ENCODE measurements at places on chromosomes 1 and 21. TPM values are rescaled to one million over a fixed set of nuclear protein-coding genes. Genes with fewer than 3 reads are reported as not detected.

Gene LAD1
- 0.10 TPM for total RNA-seq

Gene ANGPTL7
- not detected for total RNA-seq

Gene B4GALT3
- 28.6 TPM for total RNA-seq

Gene FAM72D
- total RNA-seq = 12.8 TPM

Gene CELA3A
- total RNA-seq = 5.9 TPM

Gene ARTN
- total RNA-seq = 0.49 TPM

Gene CHIA
- not detected for total RNA-seq

Gene VN1R5
- total RNA-seq = not detected

Gene SLX9
- total RNA-seq = 50.9 TPM

Gene MR1
- 3.9 TPM for total RNA-seq

Gene TLR5
- 0.21 TPM for total RNA-seq

Gene ANGPTL3
- not detected for total RNA-seq

GRCh38 chr1:109750241-109750882 lies 9.5 kb upstream of the GSTM3 start:
- H3K27me3 ChIP-seq = no peaks in the 10 kb centered on the region
- H3K27ac ChIP-seq = no peak overlapping the region
- no peaks in the 10 kb centered on the region for H3K36me3 ChIP-seq
- H3K4me3 ChIP-seq = no peak overlapping the region
- no peak for DNase-seq

- no peaks in the 10 kb centered on the region for H3K36me3 ChIP-seq
- no peaks in the 10 kb centered on the region for H3K4me1 ChIP-seq
- no peak overlapping the region for H3K27ac ChIP-seq
These were observed 1.4 kb upstream of the CFH start for GRCh38 chr1:196650403-196650802.

- no peak overlapping the region for H3K4me3 ChIP-seq
- no peak overlapping the region for H3K27ac ChIP-seq
- no peaks in the 10 kb centered on the region for H3K4me1 ChIP-seq
- H3K27me3 ChIP-seq = peaks cover 3% of the 10 kb centered on the region
- no peak for DNase-seq
These were observed 758 bp upstream of the HUNK start for GRCh38 chr21:31872072-31872451.

GRCh38 chr1:97423403-97423802 lies 497.4 kb downstream of the DPYD start:
- no peaks in the 10 kb centered on the region for H3K36me3 ChIP-seq
- H3K4me3 ChIP-seq = no peak overlapping the region
- H3K27ac ChIP-seq = no peak overlapping the region
- no peaks in the 10 kb centered on the region for H3K27me3 ChIP-seq
- no peak for DNase-seq

DNA sequence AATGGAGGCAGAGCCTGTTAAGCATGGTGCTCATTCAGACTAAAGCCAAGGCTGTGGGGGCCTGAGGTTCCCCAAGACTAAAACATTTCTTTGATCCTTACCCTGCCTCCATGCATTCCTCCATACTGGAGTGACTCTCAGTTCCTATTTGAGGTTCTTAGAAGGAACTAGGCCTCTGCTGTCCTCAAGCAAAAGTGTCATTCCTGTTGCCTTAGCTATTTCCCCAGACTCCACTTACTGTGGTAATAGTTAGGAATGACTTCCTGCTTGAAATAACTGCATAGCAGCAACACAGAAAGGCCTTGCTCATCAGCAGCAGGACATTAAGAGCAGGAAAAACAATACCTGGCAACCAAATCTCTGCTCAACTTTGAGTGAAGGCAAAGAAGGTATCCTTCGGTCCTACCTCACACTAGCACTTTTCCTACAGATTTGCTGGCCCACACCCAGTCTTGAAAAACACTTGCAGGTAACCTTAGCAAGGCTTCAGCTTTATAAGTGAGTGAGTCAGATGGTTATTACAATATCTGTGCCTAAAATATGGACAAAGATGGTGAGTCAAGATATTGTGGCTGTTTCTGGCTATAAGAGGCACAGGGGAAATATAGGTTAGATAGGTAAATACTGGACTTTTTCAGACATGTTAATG lies 14.8 kb downstream of the LRRC41 start:
- H3K27ac ChIP-seq = no peak overlapping the region
- H3K27me3 ChIP-seq = no peaks in the 10 kb centered on the region
- H3K4me1 ChIP-seq = no peaks in the 10 kb centered on the region
- peaks cover 3% of the 10 kb centered on the region for H3K36me3 ChIP-seq
- H3K4me3 ChIP-seq = no peak overlapping the region

DNA sequence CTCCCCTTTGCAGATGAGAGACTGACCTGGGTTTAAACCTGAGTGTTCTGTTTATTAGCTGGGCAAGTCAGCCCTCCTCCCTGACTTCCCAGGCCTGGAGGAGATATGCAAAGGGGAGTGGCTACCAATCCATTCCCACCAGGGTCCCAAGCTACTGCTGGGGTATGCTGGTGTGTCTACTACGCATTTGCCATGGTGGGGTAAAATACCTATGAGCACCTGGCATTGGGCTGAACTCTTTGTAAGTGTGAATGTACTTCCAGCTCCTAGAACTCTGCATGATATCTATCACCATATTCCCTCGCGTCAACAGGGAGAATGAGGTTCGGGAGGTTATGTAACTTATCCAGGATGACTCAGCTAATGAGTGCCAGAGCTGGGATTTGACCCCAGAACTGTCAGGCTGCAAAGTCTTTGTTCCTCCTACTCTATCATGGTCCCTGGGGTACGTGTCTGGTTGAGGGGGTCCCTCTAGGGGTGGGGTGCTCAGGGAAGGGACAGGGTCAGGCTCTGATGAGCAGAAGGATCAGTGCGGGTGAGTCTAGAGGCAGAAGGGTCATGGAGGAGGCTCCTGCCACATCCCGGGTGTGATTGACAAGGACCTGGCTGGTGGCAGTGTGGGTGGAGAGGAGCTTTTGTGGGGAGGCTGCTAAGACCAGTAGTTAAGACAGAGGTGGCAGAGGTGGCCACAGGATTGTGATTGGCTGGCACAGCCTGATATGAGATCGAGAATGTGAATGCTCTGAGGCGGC lies 16.7 kb downstream of the AMPD2 start:
- no peaks in the 10 kb centered on the region for H3K27me3 ChIP-seq
- H3K4me3 ChIP-seq = no peak overlapping the region
- no peaks in the 10 kb centered on the region for H3K36me3 ChIP-seq
- no peaks in the 10 kb centered on the region for H3K4me1 ChIP-seq
- peak overlapping the region; percentile 17 for H3K27ac ChIP-seq
- no peak for DNase-seq

GRCh38 chr1:19055701-19056100 lies 99.2 kb upstream of the IFFO2 start:
- no peak for DNase-seq
- H3K4me1 ChIP-seq = peaks cover 23% of the 10 kb centered on the region
- no peak overlapping the region for H3K4me3 ChIP-seq
- H3K27me3 ChIP-seq = no peaks in the 10 kb centered on the region

DNA sequence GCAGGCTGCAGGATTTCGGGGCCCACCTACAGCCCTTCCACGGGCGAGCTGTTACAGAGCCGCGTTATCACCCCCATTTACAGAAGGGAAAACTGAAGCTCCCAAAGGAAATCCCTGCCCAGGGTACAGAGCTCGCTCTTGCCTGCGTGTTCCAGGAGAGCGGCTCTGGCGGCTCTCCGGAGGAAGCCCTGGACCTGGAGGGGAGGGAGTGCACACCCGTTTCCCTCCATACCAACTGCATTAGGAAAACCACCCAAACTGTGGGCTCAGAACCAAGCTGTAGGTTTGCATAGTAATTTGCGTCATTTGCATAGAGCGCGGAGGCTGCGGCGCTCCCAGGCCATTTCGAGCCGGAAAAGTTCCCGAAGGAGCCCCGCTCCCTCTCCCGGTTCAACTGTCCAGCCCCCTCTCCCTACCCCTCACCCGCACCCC lies 24.7 kb upstream of the ADGRB2 start:
- no peaks in the 10 kb centered on the region for H3K27me3 ChIP-seq
- peak overlapping the region; percentile 86 for H3K27ac ChIP-seq
- peak overlapping the region; percentile 88 for H3K4me3 ChIP-seq
- DNase-seq = no peak
- H3K36me3 ChIP-seq = no peaks in the 10 kb centered on the region

DNA sequence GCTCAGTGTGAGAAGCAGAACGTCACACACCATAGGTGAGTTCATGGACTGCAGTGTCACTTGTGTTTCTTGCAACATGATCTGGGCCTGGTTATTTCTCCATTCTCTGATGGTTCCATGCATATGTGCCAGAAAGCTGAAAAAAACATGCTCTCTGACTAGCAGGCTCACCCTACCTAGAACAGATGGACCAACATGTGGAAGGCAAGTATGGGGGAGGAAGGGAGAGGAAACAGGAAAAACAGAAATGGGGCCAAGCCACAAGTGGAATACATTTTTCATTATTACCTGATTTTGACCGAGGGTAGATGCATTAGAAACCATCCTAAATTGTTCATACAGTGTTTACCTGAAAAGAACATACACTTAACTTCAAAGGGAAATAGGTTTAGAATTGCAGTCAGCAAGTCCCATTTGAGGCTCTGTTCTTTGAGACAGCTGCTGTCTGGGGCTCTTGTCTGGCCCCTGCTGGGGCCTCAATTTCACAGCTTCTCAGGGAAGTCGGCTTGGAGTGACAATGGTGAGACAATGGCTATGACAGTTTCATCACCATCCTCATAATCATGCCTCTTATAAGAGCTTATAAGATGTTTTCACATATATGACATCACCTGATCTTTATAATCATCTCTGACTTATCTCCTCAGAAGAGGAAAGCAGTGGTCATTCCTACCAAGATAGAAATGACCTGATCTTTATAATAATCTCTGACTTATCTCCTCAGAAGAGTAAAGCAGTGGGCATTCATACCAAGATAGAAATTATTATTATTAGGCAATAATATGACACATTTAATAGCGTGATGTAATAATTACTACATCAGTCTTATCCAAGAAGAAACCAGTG lies 327.3 kb downstream of the SIPA1L2 start:
- DNase-seq = no peak
- H3K36me3 ChIP-seq = no peaks in the 10 kb centered on the region
- H3K27me3 ChIP-seq = no peaks in the 10 kb centered on the region
- H3K4me1 ChIP-seq = no peaks in the 10 kb centered on the region
- H3K27ac ChIP-seq = no peak overlapping the region

GRCh38 chr1:225652729-225653462 lies at the start of gene ENAH:
TSS of gene ENAH (minus strand) at chr1:225653123. CDS start at chr1:225652690, 433 bp downstream.
- peak within 1 kb of the TSS; percentile 89 for H3K4me3 ChIP-seq
- peaks cover 55% of the 10 kb centered on the region for H3K4me1 ChIP-seq
- DNase-seq = no peak

DNA sequence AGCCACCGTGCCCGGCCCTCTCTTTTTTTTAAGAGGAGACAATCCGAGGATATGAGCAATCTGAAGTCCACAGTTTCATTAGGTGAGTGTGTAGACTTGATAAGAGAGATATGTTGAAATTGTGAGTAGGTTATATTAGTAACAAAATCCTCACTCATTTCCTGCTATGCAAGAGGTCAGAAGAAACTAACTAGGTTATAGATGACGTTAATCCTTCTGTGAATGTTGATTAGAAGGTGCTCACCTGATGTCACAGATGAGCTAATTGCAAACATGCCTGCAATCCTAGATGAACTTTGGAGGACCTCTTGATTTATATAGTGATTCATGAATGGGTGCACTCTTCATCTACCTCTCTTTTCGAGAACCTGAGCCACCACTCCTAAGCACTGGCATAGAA lies 29.3 kb downstream of the NTMT2 start:
- no peaks in the 10 kb centered on the region for H3K4me1 ChIP-seq
- H3K36me3 ChIP-seq = no peaks in the 10 kb centered on the region
- H3K27ac ChIP-seq = no peak overlapping the region
- no peak for DNase-seq
- no peaks in the 10 kb centered on the region for H3K27me3 ChIP-seq

- DNase-seq = no peak
- H3K27ac ChIP-seq = no peak overlapping the region
- no peaks in the 10 kb centered on the region for H3K4me1 ChIP-seq
- H3K36me3 ChIP-seq = no peaks in the 10 kb centered on the region
- no peaks in the 10 kb centered on the region for H3K27me3 ChIP-seq
- H3K4me3 ChIP-seq = no peak overlapping the region
These were observed 58.4 kb downstream of the NTMT2 start for GRCh38 chr1:170204121-170204520.

DNA sequence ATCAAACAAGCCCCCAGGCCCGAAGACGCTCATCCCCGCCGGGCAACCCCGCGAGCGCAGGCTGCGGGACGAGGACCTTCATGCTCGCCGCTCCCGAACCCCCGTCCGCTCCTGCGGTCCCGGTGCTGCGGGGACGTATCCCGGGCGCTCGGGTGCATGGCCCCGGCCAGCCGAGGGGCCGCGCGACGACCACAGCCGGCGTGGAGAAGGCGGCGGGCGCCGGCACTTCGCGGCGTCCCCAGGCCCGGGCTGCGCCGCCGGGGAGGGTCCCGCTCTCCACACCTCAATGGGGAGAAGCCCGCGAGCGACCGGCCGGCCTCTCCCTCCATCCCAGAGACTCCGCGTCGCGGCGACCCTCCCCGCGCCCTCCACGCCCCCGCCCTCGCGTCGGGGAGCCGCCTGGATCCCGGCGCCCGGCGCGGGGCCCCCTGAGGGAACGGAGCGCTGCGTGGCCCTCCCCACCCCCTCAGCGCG lies 401 bp downstream of the ERRFI1 start:
- H3K27ac ChIP-seq = peak overlapping the region; percentile 99
- H3K4me1 ChIP-seq = peaks cover 30% of the 10 kb centered on the region
- H3K36me3 ChIP-seq = peaks cover 34% of the 10 kb centered on the region
- peak overlapping the region; percentile 75 for H3K4me3 ChIP-seq

DNA sequence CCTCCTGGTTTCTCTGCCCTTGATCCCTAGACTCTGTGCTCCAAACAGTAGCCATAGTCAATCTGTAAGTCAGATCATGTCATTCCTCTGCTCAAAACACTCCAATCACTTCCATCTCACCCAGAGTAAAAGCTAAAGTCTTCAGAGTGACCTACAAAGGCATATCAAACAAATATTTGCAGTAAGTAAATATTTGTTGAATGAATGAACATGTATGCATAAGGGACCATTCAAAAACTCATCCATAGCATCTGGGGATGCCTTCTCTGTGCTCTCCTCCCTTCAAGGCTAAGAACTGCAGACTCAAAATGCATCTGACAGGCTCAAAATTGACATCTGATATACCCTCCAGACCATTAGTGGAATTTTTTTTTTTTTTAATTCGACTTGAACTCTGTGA lies 18.1 kb upstream of the AK5 start:
- H3K27ac ChIP-seq = no peak overlapping the region
- H3K27me3 ChIP-seq = peaks cover 2% of the 10 kb centered on the region
- DNase-seq = no peak
- H3K4me3 ChIP-seq = no peak overlapping the region
- H3K36me3 ChIP-seq = no peaks in the 10 kb centered on the region

DNA sequence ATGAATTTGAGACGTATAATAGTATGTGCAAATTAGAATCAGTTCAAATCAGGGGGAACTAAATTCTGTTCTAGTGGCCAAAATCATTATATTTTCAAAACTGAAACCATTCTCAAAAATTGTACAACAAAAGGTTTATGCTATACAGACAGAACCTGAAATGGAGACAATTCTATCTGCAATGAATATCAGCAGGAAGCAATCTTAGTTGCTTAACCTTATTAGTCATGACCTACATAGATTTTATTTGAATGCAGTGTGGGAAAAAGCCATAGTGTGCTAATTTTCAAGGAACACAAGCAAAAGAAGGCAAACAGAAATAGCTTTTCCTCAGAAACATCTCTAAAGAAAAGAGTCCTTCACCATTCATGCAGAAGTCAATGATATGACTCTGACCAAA lies 6.5 kb downstream of the AK5 start:
- no peak overlapping the region for H3K27ac ChIP-seq
- no peaks in the 10 kb centered on the region for H3K4me1 ChIP-seq
- DNase-seq = no peak
- H3K36me3 ChIP-seq = no peaks in the 10 kb centered on the region

GRCh38 chr1:3481836-3482375 lies 27.4 kb downstream of the ARHGEF16 start:
- DNase-seq = no peak
- peaks cover 14% of the 10 kb centered on the region for H3K4me1 ChIP-seq
- H3K27ac ChIP-seq = no peak overlapping the region
- H3K36me3 ChIP-seq = no peaks in the 10 kb centered on the region
- H3K27me3 ChIP-seq = no peaks in the 10 kb centered on the region
- H3K4me3 ChIP-seq = no peak overlapping the region
